RKO (cell line): ENCODE measurements at places on chromosomes 16 and 17.

DNA sequence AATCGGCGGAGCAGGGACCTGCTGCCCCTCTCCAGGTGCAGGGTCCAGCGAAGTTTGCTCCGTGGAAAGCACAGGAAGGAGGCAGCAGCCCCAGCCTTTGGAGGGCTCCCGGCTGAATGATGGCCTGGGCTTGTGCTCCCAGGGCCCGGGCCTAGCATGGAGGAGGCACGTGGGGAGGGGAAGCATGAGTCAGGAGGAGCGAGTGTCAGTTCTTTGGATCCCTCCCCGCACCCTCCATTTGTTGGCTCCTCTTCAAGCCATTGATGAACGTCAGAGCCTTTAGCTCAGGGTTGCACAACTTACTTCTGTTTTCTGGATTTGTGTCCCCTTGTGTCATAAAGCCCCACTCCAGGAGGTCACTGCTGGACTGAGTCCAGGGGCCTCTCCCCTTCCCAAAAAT lies 25.8 kb downstream of the TTYH2 start:
- DNase-seq, result no peak

DNA sequence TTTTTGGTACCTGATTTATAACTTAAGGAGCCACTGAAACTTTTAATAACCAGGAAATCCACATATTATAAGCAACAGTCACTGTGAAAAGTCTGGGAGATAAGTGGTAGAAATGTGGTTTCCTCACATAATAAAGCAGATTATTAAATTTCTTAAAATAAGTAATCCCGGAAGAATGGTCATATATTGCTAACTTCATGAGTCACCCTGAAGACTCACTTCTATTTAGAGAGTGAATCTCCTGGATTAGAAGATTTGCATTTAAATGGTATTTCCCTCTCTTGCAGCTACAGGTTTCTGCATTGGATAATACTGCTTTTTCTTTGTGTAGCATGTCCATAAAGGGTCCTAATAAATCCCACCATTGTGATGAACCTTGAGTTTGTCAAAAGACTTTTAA lies 1286.8 kb upstream of the CDH8 start:
- peak; percentile 45 for DNase-seq

GRCh38 chr16:19745286-19746010 lies 27.4 kb downstream of the IQCK start:
- no peak for DNase-seq

DNA sequence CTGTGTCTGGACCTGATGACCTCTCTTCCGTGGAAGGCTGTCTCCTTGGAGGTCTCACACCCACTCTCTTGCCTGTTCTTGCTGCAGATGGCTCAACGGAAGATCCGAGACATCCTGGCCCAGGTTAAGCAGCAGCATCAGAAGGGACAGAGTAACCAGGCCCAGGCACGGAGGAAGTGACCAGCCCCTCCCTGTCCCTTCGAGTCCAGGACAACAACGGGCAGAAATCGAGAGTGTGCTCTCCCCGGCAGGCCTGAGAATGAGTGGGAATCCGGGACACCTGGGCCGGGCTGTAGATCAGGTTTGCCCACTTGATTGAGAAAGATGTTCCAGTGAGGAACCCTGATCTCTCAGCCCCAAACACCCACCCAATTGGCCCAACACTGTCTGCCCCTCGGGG lies 52.1 kb downstream of the IGF2BP1 start:
- no peak for DNase-seq

- no peak for DNase-seq
Measured at GRCh38 chr17:77432742-77433141, 292.0 kb downstream of the SEC14L1 start.

GRCh38 chr17:80009391-80010282 lies 26.0 kb downstream of the TBC1D16 start:
- no peak for DNase-seq

DNA sequence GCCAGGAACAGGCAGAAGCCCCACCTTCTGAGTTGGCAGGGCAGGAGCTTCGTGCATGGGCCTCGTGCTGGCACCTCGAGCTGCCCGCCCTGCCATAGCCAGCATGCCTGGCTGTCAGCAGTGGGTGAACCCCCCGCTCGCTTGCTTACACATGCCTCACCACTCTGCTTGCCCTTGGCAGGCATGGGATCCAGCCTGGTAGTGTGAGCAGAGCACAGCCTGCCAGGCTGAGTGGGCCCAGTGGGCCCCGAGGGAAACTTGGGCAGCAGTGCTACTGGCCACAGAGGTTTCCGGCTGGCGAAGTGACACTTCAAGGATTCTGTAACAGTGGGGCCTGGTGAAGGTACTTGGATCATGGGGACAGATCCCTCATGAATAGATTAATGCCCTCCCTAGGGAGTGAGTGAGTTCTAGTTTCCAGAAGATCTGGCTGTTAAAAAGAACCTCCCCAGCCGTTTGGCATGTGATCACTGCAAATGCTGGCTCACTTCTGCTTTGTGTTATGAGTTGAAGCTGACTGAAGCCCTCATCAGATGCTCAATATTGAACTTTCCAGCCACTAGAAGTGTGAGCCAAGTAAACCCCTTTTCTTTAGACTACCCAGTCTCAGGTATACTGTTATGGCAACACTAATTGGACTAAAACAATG lies 114.7 kb downstream of the BCAS3 start:
- no peak for DNase-seq

DNA sequence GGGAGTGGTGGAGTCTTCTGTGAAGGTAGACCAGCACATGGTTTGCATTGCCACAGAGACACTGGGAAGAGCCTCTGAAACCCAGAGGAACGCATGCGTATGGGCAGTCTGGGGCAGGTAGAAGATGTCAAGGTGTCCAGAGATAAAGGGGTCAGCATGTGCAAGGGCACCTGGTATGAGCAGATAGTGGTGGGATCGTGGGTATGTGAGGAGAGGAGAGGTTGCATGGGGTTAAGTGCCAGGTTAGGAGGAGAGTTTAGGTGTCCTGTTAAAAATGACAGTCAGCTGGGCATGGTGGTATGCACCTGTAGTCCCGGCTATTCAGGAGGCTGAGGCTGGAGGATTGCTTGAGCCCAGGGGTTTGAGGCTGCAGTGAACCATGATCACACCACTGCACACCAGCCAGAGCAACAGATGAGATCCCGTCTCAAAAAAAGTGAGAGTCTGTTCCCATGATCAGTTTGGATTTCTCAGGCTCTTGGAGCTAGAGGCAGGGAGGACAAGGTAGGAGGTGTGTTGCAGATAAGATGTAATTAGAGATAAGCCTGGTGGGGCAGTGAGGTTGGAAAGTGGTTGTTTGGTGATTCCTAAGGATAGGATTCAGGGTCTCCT lies 3.0 kb downstream of the PYCARD start:
- no peak for DNase-seq

DNA sequence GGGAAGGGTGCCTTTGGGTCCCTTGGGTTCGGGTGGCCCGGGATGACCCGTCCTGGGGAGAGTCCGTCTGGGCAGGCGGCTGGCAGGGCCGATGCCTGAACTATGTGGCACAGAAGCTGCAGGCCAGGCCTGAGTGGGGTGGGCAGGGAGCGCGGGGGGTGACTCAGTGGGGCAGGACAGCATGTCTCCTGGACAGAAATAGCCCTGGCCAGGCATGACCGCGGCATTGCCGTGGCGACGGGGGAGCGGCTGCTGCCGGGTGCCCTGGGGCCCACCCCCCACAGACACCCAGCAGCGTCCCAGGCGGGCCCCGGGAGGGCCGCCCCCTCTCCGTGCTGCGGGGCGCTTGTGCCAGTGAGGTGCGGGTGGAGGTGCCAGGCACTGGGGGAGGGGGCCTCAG lies 1.8 kb upstream of the C1QTNF8 start:
- no peak for DNase-seq

DNA sequence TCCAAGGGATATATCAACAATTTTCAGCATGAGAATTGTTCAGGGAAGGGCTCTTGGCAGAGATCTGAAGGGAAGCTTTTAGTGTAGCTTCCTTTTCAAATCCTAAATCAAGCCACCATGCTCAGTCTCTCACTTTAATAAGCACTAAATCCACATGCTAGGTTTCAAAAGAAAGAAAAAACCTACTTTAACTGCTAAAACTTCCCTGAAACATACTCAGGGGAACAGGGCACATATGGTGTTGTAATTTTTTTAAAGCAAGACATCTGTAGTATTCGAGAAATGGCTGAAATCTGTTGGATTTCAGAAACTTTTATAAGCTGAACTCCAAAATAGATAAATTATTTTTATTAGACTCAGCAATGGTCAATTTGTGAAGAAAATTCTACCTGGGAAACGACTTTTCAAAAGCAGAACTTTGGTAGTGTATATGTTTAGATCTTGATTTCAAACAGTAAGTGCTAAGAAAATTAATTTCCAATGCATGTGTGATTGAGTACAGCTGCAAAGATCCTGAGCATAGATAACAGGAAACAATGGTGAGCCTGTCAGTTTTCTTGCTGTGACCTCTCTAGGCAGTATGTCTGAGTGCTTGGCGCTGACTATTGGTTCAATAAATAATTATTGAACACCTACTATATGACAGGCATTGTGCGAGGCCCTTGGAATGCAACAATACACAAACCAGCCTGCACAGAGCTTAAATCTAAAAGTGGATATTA lies 804.5 kb upstream of the SOX9 start:
- DNase-seq, result no peak

DNA sequence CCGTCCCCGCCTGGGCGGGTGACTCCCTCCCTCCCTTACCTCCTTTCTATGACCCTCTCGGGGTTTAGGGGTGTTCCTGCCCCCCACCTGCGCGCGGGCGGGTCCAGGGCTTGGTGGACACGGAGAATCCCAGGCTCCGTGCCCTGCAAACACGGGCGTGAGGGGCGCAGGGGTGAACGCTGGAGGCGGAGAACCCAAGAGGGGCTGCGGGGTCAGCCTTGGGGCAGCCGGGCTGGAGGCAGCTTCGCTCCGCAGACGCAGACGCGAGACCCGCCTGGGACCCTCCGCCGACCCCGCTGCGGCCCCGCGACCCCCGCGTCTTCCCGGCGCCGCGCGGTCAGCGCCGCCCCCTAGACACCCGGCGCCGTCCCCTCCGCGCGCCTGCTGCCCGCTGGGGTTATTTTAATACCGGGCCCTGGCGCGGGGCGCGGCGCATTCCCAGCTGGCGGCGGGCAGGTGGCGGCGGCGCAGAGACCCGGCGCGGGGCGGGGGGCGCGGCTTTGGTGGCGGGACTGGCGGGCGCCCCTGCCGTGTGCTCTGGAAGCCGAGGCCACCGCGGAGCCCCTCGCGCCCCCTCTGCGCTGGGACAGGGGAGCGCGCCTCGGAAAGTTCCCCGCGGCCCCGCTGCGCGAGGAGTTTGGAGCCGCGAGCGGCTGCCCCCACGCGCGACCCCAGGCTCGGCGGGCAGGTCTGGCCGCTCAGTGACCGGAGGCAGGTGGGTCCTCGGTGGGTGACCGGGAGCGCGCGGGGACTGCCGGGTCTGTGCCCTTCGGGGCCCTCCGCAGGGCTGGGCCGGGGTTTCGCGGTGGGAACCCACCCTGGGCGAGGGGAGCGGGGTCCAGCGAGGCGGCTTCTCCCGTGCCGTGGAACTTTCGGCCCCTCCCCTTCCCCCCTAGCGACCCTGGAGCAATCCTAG lies at the start of gene UTS2R:
TSS of gene UTS2R (plus strand) at position 433 of the 916 bp plus-strand sequence. CDS start 2,560 bp downstream, outside the sequence.
- no peak for DNase-seq

DNA sequence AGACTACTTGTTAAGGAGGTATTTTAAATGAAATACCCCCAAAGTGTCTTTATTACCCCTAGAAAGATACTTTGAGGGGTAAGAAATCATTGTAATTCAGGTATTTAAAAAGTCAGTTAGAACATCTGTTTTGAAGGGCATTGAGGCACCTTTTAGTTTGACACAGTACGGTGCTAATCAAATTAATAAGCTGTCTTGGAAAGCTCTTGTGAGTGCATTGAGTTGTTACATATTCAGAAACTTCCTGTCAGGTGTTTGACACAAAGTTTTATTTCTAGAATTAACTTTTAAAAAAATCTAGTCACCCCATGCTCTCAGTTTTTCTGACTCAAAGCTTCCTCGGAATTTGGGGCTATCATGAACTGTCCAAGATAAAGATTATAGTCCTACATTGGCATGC lies 4.6 kb downstream of the RBBP6 start:
- no peak for DNase-seq

GRCh38 chr17:15649861-15650421 lies 30.4 kb upstream of the FBXW10B start:
- DNase-seq, result peak; percentile 55

- DNase-seq, result no peak
Measured at GRCh38 chr17:70577456-70577855, 408.1 kb downstream of the KCNJ2 start.

DNA sequence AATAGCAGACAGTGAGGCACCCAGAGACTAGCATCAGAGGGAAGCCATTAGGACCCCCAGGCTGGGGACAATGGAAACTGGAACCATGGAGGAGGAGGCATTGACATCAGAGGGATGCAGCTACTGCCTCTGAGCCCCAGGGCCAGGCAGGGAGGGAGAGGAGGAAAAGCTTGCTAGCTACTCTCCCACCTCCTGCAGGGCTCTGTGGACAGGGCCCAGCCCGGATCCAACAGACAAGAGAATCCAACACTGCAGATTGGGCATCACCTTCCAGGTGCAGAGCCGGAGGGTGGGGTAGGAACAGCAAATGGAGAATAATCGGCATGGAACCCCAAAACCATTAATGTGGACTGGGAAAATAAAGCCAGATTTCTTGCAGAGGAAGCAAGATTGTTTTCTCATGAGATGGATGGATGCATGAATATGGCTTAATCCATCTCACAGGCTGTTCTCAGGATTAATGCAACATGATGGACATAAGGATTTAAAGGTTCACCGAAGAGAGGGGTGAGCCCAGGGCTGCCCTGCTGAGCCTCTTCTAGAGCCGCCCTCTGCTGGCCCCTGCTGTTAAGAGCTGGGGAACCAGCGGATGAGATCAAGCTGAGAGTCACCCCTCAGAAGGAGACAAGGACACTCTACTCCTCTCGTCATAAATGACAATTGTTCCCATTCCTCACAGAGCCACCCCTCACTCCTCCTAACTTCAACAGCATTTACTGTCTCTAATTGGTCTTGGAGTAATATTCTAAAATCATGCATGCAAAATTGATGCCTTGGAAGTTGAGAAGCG lies 48.8 kb downstream of the DNAH3 start:
- peak; percentile 50 for DNase-seq

DNA sequence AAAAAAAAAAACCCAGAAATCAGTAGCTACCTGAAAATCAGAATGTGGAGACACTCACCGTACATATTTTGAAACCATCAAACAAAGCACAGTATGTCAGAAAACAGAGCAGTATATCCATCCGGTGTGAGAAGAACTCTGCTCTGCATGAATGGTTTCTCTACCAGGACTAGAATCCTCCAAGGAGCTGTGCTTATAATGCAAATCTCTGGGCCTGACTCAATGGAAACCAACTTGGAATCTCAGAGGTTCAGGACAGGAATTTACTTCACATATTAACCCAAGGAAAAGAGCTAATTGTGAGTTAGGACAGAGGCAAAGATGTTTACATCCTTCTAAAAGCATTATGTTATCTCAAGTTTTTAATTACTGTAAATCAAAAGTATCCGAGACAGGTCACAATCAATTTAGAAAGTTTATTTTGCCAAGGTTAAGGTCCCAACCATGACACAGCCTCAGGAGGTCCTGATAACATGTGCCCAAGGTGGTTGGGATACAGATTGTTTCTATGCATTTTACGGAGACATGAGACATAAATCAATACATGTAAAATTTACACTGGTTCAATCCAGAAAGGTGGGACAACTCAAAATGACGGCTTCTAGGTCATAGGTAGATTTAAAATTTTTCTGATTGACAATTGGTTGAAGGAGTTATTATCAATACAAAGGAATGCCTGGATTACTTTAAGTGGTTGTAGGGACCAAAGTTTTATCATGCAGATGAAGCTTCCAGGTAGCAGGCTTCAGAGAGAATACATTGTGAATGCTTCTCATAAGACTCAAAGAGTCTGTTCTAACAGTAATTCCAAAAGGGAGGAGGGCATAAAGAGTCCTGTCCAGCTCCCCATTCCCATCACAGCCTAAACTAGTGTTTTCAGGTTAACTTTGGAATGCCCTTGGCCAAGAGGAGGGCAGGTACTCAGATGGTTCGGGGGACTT lies 164.1 kb downstream of the CDH8 start:
- no peak for DNase-seq
